ENCODE measurements at places on chromosomes 1 and 21. TPM values are rescaled to one million over a fixed set of nuclear protein-coding genes. Genes with fewer than 3 reads are reported as not detected.

Gene LRRC3
- total RNA-seq, result not detected

Gene MMEL1
- total RNA-seq, result 1.5 TPM

Gene CR1L
- not detected for total RNA-seq

Gene ANKRD65
- not detected for total RNA-seq

Gene SPATC1L
- 3.8 TPM for total RNA-seq

Gene OR2T35
- not detected for total RNA-seq

Gene AMY1A
- total RNA-seq, result not detected

Gene VSIG8
- total RNA-seq, result 0.57 TPM

Gene PCSK9
- total RNA-seq, result not detected

- DNase-seq, result no peak
Measured at GRCh38 chr1:30290581-30290980, 432.8 kb downstream of the MATN1 start.

- no peak for DNase-seq
Measured at GRCh38 chr1:177923441-177923840, 46.4 kb downstream of the SEC16B start.

DNA sequence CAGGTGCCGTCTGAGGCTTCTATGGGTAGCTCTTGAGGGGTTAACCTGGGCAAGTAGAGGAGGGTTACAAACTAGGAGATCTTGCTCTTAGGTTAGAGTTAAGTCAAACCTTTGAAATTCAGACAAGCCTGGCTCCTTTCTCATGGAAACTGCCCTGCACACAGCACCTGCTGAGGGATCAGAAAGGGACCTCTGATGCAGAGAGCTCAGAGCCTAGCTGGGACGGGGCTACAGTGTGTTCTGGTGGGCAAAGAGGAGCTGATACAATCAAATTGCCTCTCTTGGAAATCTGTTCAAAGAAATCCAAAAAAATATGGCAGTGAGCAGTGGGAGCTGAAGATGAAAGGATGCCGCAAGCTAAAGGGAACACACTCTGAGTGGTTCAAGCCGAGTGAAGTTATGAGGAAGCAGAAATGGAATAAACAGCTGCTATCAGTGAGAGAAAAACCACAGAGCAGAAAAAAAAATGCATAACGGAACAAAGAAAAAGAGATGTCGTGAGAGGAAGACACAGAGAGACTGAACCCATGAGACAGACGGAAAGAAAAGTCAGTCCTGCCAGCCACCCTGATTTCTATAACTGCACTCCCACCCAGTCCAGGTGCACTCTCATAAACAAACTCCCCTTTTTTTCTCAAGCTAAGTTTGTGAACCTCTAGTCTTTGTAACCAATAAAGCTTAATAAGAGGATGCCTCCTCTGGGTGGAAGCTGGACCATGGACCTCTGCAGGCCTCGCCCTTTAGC is 26.6 kb downstream of the PAFAH2 start:
- DNase-seq, result no peak

GRCh38 chr1:167263819-167264464 is 43.3 kb downstream of the POU2F1 start:
- DNase-seq, result peak; percentile 19

DNA sequence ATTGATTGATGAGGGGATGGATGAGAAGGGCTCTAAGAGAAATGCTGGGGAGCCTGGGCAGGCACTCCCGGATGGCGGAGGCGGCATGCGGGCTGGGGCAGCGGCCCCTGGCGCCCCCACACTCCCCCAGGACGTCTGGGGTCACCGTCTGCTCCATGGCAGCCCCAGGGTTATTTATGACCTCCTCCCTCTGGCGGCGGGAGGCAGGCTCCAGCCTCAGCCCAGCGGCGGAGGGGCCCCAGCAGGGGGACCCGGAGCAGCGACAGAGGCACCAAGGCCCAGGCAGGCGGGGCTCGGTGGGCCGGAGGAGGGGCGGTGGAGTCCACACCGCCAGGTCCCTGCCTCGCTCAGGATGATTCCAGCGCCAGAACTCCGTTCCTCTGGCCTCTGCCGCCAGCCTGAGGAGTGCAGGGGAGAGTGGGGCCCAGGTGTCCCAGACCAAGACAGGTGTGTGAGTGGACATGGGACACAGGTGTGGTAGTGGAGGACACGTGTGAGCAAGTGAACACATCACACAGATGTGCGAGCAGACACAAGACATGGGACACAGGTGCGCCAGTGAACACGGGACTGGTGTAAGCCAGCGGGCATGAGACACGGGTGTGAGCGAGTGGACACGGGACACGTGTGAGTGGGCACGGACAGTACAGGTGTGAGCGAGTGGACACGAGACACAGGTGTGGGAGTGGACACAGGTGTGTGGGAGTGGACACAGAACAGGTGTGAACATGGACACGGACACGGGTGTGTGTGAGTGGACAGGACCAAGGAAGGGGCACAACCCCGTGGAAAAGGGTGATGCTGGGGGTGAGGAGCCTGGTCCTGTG is 2.5 kb upstream of the SAMD11 start:
- peak; percentile 80 for DNase-seq

DNA sequence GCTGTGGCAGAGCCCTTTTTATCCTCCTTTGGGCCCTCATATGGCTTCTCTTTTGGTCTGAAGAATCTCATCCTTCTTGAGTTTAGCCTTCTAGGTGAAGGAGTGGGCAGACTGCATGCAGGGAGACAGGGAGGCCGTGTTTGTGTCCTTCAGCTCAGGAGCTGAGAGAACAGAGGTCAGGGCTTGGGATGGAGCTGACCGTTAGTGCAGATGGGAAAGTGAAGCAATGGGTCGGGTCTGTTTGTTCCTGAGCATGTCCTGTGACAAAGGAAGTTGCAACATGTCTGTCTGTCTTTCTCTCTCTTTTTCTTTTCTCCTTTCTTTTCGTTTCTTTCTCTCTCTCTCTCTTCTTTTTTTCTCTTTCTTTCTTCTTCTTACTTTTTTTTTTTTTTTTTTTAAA is 14.9 kb downstream of the MAPKAPK2 start:
- no peak for DNase-seq

DNA sequence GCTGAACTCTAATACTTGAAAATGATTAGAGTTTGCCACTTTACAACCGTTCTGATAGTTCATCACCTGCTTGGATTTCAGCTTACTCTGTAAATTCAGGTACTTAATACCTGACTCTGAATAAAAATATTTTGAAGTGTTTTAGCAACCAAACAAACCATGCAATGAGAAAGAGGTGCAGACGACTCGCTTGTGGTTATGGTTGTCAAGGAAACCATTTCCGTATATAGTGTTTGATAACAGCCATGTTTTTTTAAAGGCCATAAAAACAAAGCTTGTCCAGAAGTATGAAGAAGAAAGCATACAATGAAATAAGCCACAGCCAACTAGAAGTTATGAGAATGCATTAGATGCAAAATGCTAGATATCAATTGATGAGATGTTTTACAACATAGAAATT is 167.2 kb upstream of the HMCN1 start:
- DNase-seq, result peak; percentile 71

- no peak for DNase-seq
Measured at GRCh38 chr1:185228979-185229378, 72.0 kb downstream of the SWT1 start.

GRCh38 chr1:186578325-186579016 is 101.8 kb downstream of the PTGS2 start:
- no peak for DNase-seq

- DNase-seq, result no peak
Measured at GRCh38 chr21:17989780-17990179, 170.6 kb upstream of the C21orf91 start.

- DNase-seq, result no peak
Measured at GRCh38 chr1:145849356-145850160, 4.1 kb downstream of the NUDT17 start.

DNA sequence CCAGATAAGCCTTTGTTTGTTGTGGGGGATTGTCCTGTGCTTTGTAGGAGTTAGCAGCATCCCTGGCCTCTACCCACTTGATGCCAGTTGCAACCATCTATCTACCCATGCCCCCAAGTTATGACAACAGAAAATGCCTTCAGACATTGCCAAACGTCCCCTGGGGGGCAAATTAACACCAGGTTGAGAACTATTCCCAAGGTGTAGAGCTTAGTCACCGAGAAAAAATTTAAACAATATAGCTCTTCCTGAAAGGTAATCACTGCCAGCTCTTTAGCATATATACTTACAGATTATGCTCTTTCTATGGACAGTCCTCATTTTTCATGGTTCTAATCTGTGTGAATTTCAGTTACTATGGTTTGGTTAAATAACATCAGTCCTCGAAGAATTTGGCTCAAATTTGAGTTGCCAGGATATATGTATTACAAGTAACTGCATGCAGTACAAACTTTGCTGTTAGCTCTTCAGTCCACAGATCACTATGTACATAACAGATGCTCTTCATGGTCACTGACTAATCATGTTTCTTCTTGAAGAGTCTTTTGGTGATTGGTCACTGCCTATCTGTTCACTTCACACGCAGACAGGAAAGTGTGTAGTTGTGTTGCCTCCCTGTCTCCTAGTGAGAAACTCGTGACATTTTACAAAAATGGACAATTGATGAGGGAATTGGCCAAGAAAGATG is 25.2 kb downstream of the MAPKAPK2 start:
- DNase-seq, result no peak

- peak; percentile 23 for DNase-seq
Measured at GRCh38 chr21:40671716-40672115, 175.2 kb downstream of the DSCAM start.

GRCh38 chr1:47438165-47439016 is 547 bp downstream of the FOXD2 start:
- DNase-seq, result no peak

GRCh38 chr21:16536643-16537434 is 807.1 kb downstream of the USP25 start:
- peak; percentile 43 for DNase-seq

GRCh38 chr1:217311269-217311668 is 319.6 kb downstream of the GPATCH2 start:
- no peak for DNase-seq

- no peak for DNase-seq
Measured at GRCh38 chr1:228472655-228473054, 14.5 kb upstream of the RNF187 start.

Measured in Caki2 (cell line).